ENCODE measurements at places on chromosomes 3 and 15.
A peak's percentile ranks its signal among the peaks of the same experiment; 100 is the strongest.

- peak; percentile 65 for DNase-seq
Measured at GRCh38 chr3:32569540-32570420, 878 bp downstream of the DYNC1LI1 start.

DNA sequence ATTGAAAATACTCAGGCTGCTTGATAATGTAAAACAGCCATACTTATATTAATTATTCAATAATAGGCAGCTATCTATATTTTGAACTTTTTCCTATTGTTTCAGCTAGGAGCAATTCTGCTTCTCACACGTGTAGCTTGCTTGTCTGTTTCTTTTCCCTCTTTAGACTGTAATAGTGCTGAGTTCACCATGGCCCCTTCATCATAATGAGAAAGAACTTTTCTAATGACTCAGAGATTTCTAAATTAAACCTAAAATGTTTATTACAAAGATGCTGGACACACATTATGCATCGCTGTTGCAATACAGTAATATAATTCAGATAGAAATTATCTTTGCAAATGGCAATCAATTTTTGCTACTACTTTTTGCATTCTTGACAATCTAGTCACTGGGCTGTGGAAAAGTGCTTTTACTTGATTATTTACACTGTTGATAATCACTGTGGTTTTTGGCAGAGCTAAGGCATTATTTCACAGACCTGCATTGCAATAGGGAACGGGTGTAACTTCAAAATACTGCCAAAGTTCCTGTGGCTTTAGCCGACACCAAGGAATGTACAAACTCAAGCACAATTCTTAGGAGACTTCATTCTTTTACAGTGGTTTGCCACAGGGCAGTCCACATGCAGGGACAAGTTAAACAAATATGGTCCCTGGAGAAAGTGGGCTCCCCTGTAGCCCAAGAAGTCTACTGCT, 281.0 kb upstream of the TBL1XR1 start:
- peak; percentile 30 for DNase-seq

DNA sequence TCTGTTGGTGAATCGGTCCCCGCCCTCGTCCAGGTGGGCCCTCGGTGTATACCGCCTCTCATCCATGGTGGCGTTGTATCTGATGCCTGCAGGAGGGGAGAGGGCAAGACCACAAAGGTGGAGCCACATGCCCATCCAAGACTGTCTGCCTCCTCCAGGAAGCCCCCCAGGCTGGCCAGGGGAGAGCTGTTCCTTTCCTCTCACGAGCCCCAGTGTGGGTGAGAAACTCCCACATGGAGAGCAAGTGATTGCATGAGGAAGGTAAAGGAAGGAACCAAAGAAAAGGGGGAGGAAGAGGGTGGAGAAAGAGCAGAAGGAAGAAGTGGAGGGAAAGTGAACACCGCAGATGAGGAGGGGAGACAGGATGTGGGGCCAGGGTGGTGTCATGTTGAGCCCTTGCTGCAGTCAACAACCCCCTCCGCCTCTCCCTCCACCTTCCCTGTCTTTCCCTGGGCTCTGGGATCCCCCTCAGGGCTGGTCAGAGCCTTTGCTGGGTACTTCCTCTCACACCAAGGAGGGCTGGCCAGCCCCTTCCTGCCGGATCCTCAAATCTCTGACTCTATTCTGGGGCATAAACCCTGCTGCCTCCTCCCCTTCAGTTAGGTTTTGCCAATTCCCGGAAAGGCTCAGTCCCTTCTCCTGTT, 49.3 kb downstream of the FEM1B start:
- DNase-seq = no peak

DNA sequence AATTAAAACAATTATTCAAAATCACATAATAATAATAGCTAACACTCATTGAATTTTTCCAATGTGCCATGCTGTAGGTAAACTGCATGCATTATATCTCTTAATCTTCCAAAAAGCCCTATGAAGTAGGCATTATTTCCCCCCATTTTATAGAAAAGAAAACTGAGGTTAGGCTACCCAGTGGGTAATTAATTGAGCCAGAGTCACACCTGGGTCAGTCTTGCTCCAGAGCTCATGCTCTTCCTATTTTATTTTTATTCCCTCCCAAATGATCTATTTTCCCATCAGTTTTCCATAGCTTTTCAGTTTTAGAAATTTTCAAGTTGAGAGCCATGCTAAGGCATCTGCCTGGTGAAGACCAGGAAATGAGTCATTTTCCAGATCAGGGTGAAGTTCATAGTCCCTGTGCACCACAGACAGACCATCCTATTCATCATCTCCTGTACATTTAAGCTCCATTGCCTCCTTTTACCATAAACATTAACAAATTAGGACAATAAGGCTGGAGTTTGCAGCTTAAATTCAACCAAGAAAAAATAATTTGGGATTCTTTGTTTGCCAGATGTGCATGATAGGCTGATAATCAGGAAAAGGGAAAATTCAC, 417.3 kb downstream of the OTOL1 start:
- no peak for DNase-seq

DNA sequence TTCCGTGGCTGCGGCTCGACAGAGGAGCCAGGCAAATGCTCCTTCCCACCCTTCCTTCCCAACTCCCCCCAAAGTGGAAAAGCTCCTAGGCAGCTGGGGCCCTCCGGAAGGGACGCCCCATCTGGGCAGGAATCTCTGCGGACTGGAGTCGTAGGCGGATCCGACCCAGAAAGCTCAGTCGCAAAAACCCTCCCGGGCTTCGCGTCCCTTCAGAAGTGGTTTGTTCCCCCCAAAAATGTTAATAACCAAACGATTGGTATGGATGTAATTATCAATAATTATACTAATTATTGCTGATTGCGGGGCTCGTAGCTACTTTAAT, 3.8 kb downstream of the RNU6-1 start:
- DNase-seq = no peak

DNA sequence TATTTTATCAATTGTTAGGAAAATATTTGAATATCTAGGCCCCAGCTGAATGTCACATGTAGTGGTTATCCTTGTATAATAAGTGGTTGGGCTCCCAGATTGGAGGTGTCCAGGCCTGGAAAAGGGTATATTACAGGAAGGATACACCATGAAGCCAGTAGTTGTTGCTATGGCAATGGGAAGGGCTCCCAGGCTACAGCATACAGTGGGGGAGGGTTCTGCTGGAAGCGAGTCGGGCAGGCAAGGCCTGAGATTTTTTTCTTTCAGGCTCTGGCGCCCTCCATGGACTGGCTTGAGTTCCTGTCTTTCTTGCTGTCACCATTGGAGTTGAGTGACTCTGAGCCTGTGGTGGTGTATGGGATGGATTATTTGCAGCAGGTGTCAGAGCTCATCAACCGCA, 8.9 kb downstream of the ECE2 start:
- peak; percentile 69 for DNase-seq

DNA sequence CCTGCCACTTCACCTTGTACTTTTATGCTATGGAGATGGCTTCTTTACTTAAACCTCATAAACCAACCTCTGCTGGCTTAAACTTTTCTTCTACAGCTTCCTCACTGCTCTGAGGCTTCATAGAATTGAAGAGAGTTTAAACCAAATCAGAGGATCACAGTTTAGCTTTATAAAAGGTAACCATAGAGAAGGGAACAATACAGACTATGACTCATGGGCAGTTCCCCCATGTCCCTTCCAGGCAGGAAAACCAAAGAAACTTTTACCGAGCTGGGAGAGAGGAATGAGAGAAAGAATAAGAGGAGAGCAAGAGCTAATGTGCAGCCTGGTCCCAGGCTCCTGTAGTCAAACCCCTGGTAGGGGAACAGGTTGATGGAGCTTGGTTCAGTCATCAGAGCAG, 53.9 kb upstream of the NEDD4 start:
- DNase-seq = no peak

Data from testis (tissue), 5 donors.